ENCODE measurements at places on chromosomes 3 and 15. TPM values are rescaled to one million over a fixed set of nuclear protein-coding genes. Genes with fewer than 3 reads are reported as not detected.

GRCh38 chr3:143483214-143483613 is 363.6 kb downstream of the CHST2 start:
- DNase-seq: no peak

- peak; percentile 87 for DNase-seq
These were observed 41.4 kb upstream of the UMPS start for GRCh38 chr3:124688581-124689454.

NRG4 gene
- not detected for total RNA-seq

- no peak for DNase-seq
These were observed 13.3 kb downstream of the ATG7 start for GRCh38 chr3:11285471-11285870.

- no peak for DNase-seq
These were observed 12.5 kb downstream of the P2RY14 start for GRCh38 chr3:151265866-151266265.

PPP2R3A gene
- total RNA-seq: 14.0 TPM

- no peak for DNase-seq
These were observed 126.0 kb upstream of the IQSEC1 start for GRCh38 chr3:13199006-13199776.

MEGF11 gene
- total RNA-seq: 3.5 TPM

GRCh38 chr3:128590948-128591347 is 59.7 kb downstream of the RPN1 start:
- peak; percentile 75 for DNase-seq

C3orf85 gene
- total RNA-seq: not detected

KBTBD13 gene
- total RNA-seq: not detected

INKA1 gene
- 1.8 TPM for total RNA-seq

ACKR4 gene
- total RNA-seq: not detected

DNA sequence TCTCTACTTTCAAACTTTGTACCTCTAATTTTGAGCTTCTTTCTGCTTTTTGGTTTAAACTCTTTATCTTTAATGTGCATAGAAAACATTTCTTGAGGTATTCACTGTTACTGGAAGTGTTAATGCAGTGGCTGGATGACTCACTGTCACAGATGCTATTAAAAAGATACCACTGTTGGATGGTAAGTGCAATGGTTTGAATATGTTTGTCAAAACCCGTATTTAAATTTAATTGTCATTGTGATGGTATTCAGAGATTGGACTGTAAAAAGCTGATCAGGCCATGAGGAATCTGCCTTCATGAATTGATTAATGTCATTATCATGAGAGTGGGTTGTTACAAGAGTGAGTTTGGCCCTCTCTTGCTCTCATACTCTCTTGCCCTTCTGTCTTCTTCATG is 70.6 kb downstream of the AP4E1 start:
- DNase-seq: no peak

GRCh38 chr3:195815169-195815771 is 3.5 kb upstream of the MUC4 start:
- DNase-seq: no peak

GRCh38 chr3:194062830-194063229 is 73.1 kb upstream of the HES1 start:
- no peak for DNase-seq

HAUS2 gene
- 33.5 TPM for total RNA-seq

- no peak for DNase-seq
These were observed 112.4 kb downstream of the ABI3BP start for GRCh38 chr3:100880845-100881244.

DNA sequence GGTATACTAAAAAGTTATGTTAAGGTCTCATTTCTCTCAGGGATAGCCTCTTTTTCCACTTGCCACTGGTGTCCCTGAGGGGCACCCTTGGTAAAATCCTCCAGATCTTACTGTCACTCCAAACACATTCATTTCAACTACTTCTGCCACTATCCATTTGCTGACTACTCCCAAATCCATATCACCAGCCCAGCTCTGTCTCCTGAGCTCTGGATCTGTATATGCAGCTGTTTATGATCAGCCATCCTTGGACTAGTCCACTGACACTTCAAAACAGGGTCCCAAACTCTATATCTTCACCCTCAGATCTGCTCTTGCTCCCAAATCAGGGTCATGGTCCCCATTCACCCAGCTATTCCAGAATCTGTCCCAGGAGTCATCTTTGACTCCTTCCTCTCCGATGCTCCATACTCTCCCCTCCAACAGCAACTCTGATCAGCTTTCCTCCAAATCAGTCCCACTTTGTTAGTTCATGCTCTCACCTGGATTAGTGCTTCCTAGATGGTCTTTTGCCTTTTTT is 9.9 kb downstream of the NCEH1 start:
- DNase-seq: no peak

GRCh38 chr3:168585544-168585943 is 489.8 kb upstream of the GOLIM4 start:
- DNase-seq: no peak

- DNase-seq: no peak
These were observed 230.1 kb upstream of the UBE2E1 start for GRCh38 chr3:23575697-23576096.

GRCh38 chr3:122858373-122858772 is 63.5 kb downstream of the SLC49A4 start:
- no peak for DNase-seq

CCR4 gene
- 0.11 TPM for total RNA-seq

DNA sequence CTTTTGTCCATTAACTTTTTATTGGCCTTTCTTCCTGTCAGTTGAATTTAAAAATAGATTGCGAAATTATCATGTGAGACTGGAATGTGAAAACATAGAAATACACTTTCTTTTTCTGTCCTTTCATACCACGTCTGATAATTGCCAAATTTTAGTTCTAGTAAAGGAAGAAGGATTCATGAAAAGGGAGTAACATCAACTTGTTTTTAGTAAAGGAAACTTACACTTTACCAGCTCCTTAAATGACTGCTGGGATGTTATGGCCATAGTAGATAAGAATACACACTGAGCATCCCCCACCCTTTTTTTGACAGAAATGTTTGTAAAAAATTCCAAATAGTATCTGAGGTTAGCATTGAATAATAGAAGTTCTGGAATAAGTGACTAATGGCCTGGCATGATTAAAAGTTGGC is 137.9 kb downstream of the NEO1 start:
- DNase-seq: no peak

PPP1R14D gene
- total RNA-seq: not detected

ACAD9 gene
- total RNA-seq: 32.8 TPM

- DNase-seq: no peak
These were observed at the start of gene MUC4 for GRCh38 chr3:195811756-195812155. MUC4 (minus strand) TSS chr3:195811929; CDS start chr3:195811817, 112 bp downstream.

UNC13C gene
- total RNA-seq: 0.13 TPM

GRCh38 chr15:42083605-42083908 is 10.8 kb downstream of the PLA2G4D start:
- no peak for DNase-seq

FGF12 gene
- 13.6 TPM for total RNA-seq

- no peak for DNase-seq
These were observed 36.6 kb downstream of the SPSB4 start for GRCh38 chr3:141087778-141088130.

- DNase-seq: no peak
These were observed 15.4 kb upstream of the CX3CR1 start for GRCh38 chr3:39295184-39295775.

- DNase-seq: no peak
These were observed 55.9 kb downstream of the MRPS25 start for GRCh38 chr3:15009167-15009566.

Measured in H1 (cell line).